ENCODE measurements at places on chromosomes 2 and 18.

- no peak for DNase-seq
Observed at GRCh38 chr18:79511271-79511670, 115.5 kb downstream of the NFATC1 start.

DNA sequence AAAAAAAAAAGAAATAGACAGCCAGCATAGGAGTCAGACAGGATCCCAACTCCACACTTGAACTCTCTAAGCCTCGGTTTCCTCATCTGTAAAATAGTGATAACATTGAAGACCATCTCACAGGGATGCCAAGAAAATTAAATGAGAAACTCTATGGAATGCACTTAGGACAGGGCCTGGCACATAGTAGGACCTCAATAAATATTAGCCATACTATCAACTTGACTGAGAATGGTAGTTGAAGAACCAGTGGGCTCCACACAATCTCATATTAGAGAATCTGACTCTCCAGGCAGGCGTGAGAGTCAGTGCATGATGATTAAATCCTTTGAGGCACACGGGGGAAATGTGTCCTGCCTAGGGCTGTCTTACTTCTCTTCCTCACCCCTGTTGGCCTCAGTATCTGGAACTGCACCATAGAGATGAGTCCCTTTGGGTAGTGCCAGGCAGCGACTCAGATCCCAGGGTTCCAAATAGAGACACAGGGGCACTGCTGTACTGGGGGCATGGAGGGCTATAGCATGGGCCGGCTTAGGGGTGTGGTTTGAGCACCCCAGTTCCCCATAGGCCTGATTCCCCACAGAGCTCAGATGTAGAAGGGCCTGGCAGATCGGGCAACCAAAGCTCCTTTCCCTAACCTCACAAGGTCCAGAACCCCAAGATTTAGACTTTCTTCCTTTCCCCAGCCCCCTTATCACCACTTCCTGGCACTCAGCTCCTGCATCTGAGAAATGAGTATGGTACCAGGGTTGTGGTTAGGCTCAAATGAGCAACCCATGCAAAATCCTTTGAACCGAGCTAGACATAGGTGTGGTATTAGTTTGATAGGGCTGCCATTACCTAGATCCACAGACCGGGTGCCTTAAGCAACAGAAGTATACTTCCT is 51.3 kb upstream of the CAB39 start:
- no peak for DNase-seq

DNA sequence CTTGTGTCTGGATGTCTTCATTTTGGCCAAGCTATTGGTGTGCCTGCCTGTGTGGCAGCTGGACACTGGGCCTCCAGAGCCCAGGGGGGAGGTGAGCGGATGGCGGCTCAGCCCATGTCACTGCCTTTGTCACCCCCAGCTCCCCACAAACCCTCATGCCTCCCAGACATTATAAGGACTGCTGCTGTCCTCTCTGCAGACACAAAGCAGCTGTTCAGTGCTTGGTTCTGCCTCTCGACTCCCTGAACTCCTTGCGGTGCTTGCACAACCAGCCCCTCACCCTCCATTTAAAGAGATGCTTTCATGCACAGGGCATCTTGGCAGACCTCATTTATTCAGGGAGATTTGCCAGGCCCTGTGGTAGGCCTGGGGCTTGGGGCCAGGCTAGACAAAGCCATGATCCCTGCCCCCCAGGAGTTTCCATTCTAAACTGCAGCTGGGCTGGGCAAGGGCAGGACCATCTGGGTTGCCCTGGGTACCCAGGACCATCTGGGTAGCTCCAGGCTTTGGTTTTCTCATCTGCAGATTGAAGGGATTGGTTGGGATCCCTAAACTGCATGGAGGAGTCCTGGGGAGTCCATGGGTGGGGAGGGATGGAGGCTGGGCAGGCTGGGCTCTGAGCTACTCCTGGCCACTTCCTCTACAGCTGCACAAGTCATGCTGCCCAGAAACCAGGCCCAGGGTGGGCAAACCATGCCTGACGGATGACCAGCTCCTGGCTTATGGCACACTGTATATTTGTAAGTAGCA is 168.5 kb downstream of the CELF4 start:
- no peak for DNase-seq

GRCh38 chr2:5590886-5591285 is 101.3 kb upstream of the SOX11 start:
- no peak for DNase-seq

DNA sequence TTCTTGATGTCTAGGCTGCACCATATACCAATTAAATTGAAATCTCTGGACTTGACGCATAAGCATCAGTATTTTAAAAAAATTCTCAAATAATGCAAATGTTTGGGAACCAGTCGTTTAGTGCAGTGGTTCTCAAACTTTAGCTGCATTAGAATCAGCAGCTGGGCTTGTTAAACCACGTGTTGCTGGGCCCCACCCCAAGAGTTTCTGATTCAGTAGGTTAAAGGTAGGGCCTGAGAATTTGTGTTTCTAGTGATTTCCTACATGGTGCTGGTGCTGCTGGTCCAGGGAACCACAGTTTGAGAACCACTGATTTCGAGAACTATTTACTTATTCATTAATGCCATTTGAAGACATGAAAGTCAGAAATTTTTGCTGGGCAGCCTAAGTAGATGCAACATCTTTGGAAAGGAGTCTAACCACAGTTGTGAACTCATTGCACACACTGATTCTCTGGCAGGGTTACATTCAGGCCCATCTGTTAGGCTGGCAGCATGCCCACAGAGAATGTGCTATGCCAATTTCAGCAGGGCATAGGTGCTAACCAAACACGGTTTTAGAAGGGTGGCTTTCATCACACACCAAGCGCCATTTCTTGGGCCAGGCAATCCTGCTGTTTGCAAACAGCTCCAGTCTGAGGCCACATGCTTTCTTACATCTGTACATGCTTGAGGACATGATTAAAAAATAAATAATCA is 26.4 kb upstream of the ATP5MC3 start:
- DNase-seq, result no peak

GRCh38 chr2:60459851-60460250 is 93.6 kb downstream of the BCL11A start:
- DNase-seq, result no peak

DNA sequence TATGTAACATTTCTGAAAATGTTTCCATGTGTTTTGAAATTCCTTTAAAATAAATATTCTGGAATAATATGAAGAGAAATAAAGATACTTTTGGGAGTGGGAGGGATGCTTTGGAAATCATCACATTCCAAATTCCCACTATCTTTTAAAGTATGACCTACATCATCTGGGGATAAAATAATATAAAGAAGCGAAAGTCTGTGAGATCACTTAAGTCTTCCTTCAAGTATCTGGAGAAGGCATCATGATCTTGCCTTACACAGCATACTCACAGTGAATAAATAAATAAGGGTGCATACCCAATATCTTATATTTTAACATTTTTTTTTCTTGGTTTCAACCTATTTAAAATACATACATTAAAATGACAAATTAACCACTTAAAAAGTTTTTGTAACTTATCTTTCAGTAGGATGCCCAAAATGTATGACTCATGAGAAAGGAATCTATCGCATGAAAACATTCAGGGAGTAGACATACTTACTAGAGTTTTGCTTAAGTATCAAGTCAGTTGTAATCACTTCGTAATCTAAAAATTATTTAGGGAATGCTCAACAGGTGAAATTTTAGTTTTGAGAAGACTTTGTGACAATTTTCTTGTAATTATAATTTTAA is 248.3 kb upstream of the COL3A1 start:
- peak; percentile 14 for DNase-seq

Data from kidney capillary endothelial cell (primary cell).